Hypothalamus (tissue), 51 donors: ENCODE measurements at places on chromosomes 12 and 14.

- no peak for DNase-seq
Observed at GRCh38 chr12:58731096-58731495, 189.2 kb downstream of the LRIG3 start.

DNA sequence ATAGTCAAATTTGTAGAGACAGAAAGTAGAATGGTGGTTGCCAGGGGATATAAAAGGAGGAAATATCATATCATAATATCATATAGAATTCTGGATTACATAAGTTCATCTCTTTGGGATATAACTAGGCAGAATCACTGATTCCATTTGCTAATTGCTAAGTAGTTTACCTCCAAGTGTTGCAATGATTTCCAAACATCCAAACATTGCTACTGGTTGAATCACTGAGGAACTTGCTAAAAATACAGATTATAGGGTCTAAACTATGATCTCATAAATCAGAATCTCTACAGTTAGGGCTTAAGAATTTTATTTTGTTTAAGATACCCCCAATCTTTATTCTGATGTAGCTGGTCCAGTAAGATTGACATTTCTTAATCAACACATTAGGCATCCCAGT, 16.1 kb upstream of the TAS2R42 start:
- DNase-seq, result no peak

GRCh38 chr14:54724676-54725325, 157.9 kb downstream of the SAMD4A start:
- no peak for DNase-seq

- DNase-seq, result no peak
Observed at GRCh38 chr12:105570944-105571343, 240.5 kb downstream of the C12orf75 start.

DNA sequence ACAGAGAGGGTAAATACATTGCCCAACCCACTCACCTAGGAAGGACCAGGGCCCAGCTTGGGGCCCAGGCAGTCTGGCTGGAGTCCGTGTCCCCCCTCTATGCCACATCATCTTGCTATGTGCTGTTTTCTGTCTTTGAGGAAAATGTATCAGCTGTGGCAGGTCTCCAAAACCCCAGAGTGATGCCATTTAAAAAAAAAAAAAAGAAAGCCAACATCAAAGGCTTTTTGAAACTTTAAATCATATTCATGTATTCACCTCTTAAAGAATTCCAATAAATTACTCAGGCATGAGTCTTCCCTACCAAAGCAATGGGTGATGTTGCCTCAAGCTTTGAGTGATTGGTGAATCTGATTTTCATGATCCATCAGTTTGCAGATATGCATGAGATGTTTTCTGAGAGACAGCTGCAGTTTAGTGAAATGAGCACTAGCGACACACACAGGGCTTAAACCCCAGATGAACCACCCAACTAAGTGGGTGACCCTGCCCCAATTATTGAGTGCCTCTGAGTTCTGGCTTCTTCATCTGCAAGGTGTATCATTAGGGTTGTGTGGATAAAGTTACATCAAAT, 6.1 kb downstream of the KRT81 start:
- DNase-seq, result no peak

DNA sequence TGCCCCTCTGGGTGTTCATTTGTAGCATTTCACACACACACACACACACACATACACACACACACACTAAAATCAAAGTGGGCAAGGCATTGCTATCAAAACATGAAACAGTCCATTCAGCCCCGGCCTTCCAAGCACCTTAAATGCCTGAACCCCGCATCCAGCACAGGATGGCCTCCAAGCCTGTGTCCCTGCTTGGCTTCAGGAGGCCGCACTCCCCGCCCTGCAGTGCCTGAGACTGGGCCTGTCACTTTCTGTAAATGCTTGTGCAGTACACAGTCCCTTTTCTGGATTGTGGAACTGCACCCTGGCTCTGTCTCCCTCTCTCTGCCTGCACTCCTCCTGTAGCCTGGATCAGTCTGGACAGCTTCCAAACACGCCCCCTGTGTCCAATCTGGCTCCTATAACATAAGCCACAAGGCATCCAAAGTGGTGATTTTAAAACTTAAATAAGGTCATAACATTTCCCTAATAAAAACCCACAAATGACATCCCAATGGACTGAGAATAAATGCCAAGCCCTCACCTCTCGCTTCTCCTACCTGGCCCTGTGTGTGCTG, 972.2 kb upstream of the TMEM132C start:
- DNase-seq, result no peak

- no peak for DNase-seq
Observed at GRCh38 chr12:8501720-8502119, 11.6 kb upstream of the CLEC4D start.

- no peak for DNase-seq
Observed at GRCh38 chr12:57524814-57525614, 2.4 kb downstream of the MBD6 start.

- DNase-seq, result no peak
Observed at GRCh38 chr14:55053500-55053899, 2.1 kb downstream of the MAPK1IP1L start.

- DNase-seq, result no peak
Observed at GRCh38 chr14:45727133-45727532, 474.1 kb upstream of the MIS18BP1 start.

DNA sequence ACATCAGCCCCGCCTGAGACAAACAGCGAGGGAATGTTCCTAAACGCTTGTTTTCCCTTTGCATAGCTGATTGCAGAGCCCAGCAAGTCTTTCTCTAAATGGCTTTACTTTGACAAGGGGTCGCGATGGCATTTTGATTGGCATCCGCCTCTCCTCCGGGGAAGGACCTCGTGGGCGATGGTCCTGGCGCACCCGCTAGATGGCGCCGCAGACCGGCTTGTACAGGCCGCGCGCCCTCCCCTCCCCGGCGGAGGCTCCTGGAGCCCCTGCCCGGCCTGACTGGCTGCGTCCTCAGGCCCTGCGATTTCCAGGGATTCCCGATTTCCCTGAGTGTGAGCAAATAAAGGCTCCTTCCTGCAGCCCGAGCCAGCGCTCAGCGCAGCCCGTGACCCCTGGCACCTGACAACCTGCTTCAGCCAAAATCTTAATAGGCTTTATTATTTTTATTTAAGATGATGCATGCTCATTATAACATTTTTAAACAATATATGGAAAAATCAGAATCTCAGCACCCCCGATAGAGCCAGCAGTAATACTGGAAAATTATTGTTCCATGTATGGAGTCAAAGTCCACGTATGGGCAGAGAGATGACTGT, 468.3 kb downstream of the AACS start:
- no peak for DNase-seq

GRCh38 chr14:68230950-68231717, 411.6 kb downstream of the RAD51B start:
- no peak for DNase-seq

- no peak for DNase-seq
Observed at GRCh38 chr12:47602325-47602724, 103.5 kb downstream of the RPAP3 start.

GRCh38 chr12:54509617-54510016, 12.1 kb downstream of the NCKAP1L start:
- DNase-seq, result no peak

GRCh38 chr12:130876758-130877157, 4.9 kb downstream of the RAN start:
- DNase-seq, result no peak

GRCh38 chr14:35405304-35405996, 901 bp upstream of the NFKBIA start:
- DNase-seq, result no peak
